ENCODE measurements at places on chromosomes 6 and 20.

DNA sequence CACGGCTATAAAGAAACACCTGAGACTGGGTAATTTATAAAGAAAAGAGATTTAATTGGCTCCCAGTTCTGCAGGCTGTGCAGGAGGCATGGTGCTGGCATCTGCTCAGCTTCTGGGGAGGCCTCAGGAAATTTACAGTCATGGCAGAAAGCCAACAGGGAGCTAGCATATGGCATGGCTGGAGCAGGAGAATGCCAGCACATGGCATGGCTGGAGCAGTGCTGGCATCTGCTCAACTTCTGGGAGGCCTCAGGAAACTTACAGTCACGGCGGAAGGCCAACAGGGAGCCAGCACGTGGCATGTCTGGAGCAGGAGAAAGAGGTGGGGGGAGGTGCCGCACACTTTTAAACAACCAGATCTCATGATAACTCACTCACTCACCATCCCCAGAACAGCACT, 32.5 kb upstream of the DACT2 start:
- no peak for DNase-seq

DNA sequence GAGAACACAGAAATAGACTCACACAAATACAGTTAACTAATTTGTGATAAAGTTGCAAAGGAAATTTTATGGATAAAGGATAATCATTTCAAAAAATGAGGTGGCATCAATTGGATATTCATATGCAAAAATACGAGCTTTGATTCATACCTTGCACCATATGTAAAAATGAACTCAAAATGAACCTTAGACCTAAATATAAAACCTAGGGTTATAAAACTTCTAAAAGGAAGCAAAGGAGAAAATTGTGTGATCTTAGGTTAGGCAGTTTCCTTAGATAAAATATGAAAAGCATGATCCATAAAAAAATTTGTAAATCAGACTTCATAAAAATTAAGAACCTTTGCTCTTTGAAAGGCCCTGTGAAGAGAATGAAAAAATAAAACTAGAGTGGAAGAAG, 85.5 kb downstream of the F13A1 start:
- no peak for DNase-seq

DNA sequence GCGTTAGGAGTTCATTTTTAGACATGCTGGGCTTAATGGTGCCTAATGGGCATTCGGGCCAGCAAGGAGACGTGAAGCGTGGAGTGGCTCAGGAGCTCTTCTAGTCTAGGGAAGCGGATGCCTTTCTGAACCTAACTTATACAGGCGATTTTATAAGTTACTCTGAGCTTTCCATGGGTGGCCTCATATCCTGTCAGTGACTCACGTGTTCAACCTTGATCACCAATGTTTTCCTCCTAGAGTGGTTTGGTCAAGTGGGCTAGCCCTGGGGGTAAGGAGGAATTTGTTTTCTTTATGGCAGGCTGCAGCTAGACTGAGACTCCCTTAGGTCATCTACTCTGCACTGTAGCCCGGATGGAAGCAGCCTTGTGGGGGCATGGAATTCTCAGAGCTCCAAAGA, 52.1 kb downstream of the PLAGL1 start:
- DNase-seq: no peak

- no peak for DNase-seq
These were observed 36.8 kb upstream of the L3MBTL3 start for GRCh38 chr6:129981598-129981997.

DNA sequence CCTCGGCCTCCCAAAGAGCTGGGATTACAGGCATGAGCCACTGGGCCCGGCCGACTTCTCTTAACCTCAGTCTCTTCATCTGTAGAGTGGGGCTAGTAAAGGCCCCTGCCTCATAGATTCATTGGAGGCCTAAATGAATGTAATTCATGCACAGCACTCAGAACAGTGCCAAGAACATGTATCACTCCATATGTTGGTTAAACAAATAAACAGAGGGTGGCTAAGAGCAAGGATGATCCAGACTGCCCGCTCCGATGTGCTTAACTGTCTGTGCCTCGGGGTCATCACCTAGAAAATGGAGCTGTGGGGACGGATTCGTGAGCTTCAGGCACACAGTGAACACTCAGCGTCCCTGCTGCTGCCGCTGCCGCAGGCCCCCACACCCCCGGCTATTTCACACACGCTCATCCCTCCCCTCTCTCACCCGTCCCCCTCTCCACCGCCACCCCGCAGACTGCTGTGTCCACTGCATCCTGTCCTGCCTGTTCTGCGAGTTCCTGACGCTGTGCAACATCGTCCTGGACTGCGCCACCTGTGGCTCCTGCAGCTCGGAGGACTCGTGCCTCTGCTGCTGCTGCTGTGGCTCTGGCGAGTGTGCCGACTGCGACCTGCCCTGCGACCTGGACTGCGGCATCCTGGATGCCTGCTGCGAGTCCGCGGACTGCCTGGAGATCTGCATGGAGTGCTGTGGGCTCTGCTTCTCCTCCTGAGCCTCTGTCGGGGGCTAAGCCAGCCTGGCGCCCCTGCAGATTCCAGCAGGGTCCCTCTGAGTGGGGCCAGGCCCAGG, 14.8 kb downstream of the MDFI start:
- DNase-seq: no peak

GRCh38 chr6:138521790-138522189, 22.5 kb upstream of the NHSL1 start:
- no peak for DNase-seq
